ENCODE measurements at places on chromosomes 5 and 9.

DNA sequence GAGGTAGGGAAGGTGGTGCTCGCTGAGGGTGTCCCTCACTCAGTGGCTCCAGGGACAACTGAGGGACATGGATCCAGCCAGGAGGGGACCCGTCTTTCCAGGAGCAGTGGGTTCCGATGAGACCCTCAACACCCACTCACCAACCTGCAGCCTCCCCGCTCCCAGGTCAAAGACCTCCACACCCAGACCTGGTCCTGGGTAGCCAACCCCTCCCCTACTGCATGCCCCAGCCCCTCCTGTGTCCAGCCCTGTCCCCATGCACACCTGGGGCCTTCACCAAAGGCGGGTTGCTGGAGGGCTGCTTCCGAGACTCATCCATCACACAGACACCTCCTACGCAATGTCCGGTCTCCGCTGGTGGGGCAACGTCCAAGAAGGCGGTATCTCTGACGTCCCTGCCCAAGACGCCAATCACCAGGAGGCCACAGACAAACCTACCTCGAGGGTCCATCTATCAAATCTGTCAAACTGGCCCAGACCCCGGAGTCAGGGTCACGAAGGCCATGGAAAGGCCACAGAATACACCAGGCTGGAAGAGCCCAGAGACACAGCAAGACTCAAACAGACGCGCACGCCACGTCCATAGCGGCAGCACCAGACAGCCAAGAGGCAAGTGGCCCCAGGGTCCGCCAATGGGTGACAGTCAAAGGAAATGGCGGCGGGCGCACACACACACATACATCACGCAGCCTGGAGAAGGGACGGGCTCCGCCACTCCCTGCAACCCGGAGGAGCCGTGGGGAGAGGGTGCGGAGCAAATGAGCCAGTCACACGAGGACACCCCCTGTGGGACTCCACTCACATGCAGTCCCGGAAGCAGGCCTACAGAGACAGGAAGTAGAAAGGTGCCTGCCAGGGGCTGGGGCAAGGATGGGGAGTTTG lies 10.8 kb downstream of the NACC2 start:
- DNase-seq = no peak

DNA sequence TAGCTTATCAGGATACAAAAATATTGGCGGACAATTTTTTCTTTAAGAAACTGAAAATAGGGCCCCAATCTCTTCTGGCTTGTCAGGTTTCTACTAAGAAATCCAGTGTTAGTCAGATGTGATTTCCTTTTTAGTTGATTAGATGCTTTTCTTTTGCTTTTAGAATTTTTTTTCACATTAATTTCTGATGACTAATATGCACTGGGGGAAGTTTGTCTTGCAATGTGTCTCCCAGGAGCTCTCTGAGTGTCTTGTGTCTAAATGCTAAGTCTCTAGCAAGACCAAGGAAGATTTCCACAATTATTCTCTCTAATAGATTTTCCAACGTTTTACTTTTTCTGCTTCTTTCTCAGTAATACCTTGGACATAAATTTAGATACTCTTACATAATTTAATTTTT lies 559.8 kb upstream of the TYRP1 start:
- DNase-seq = no peak

DNA sequence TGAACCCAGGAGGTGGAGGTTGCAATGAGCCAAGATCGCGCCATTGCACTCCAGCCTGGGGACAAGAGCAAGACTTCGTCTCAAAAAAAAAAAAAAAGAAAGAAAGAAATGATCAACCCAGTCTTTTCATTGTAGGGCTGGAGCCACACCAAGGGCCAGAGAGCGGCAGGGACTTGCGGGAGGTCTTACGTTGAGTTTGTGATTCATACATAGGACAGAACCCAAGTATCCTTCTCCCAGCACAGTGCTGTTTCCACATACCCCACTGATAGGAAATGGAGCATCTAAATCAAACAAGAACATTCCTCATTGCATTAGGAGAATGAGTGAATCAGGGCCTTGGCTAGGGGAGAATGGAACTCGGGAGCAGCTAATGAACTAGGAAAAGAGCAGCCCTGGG lies 3.5 kb upstream of the TNIP1 start:
- DNase-seq = no peak

GRCh38 chr5:57174128-57174889 lies 450 bp downstream of the GPBP1 start:
- peak; percentile 35 for DNase-seq

DNA sequence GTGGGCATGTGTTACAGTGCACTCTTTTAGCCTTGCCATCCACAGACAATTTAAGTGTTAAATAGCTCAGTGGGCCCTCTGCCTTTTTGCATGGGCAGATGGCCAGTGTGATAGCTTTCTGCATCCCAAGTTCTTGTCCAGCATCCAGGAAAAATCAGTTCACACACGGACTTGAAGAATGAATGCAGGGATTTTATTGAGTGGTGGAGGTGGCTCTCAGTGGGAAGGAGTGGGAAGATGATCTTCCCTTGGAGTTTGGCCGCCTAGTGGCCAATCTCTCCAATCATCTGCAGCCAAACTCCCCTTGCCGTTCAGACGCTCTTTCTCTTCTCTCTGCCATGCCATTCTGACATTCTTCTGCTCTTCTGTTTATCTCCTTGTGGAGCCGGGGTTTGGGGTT lies 322.4 kb upstream of the GRAMD2B start:
- no peak for DNase-seq

GRCh38 chr5:152688561-152689249 lies 283.6 kb upstream of the NMUR2 start:
- DNase-seq = no peak
